ENCODE measurements at places on chromosomes 1 and 21.

GRCh38 chr1:179090522-179090921, 8.7 kb downstream of the TOR3A start:
- DNase-seq: peak; percentile 50

DNA sequence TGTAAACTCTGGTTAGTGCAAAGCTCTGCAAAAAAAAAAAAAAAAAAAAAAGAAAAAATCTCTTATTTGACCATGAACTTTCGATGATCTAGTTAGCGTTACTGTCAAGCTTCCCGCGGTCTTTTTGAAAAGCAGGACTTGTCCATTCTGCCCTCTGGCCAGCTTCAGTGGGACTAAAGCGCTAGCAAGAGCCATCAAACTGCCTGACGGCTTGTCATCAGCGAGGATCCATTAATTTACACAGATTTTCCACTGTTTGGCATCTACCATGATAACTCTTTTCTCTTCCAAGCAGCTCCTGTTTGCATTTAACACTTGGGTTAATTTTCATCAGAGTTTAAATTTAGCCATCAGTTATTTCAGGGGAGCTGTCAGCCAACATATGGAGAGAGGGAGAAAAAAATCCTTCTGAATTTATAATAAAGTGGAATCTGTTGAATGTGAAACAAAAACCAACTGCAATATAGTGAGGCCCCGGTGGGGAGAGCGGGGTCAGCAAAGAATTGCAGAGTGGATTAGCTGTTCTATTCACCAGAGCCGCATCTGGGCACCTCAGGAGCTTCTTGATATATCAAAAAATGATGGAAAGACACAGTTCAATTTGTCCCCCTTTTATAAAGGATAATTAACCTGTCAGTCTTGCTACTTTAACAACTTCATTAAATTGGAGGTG, 298.2 kb downstream of the SPATA17 start:
- no peak for DNase-seq

- no peak for DNase-seq
These were observed 1.7 kb downstream of the EPHA2 start for GRCh38 chr1:16153999-16154673.

GRCh38 chr1:226793620-226794276, 54.7 kb upstream of the ITPKB start:
- DNase-seq: no peak

GRCh38 chr21:42684109-42684916, 30.9 kb downstream of the PDE9A start:
- no peak for DNase-seq

DNA sequence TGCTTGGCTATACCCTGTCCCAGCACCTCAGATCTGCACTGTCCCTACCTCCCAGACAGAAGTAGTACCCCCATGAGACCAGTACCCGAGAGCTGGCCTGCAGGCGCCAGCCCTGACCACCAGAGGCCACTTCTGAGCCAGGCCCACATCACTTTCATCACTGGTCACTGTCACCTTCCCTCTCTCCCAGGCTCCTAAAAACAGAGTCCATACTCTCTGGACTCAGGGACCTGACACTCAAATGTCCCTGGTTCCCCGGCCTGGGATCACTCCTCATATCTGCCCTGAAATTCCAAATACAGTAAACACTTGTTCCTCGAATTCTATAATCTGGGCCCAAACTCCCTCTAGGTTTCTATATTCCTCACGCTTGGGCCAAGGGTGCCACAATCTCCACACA, 18.7 kb downstream of the TMEM53 start:
- DNase-seq: peak; percentile 29

- peak; percentile 95 for DNase-seq
These were observed 72.2 kb upstream of the SLC25A33 start for GRCh38 chr1:9466780-9467758.

DNA sequence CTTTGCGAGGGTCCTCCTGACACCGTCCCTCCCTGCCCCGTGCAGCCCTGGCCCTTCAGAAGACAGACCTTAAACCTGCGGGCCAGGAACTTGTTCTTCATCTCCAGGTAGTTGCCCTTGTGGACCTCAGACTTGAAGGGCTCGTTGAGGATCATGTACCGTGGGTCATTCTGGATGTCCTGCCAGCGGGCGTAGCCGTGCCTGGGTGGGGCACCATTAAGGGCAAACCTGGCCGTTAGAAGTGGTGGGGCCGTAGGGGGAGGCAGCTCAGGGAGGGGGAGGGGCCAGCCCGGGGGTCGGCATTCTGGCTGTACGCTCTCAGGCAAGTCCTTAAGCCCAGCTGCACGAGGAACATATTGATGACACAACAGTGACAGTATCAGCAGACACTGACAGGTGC, 64.6 kb downstream of the KCNAB2 start:
- DNase-seq: no peak

- DNase-seq: peak; percentile 37
These were observed 23.8 kb downstream of the SEC16B start for GRCh38 chr1:177945943-177946650.

GRCh38 chr1:118298397-118298796, 113.4 kb upstream of the SPAG17 start:
- DNase-seq: no peak

GRCh38 chr1:12095452-12096263, 32.6 kb downstream of the TNFRSF8 start:
- DNase-seq: no peak

DNA sequence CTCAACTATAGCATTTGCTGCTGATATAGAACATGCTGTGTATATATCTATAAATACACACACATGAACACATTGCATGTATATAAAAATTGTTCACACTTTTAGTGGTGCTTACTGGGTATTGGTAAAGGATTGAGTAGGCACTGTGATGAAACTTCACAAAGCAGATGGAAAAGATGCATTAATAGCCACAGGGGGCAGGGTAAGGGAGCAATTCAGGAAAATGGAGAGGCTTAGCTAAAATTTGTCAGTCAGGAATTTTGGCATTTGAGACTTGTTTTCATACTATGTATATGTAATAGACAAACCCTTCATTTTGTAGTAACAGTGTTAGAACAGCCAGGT, 633 bp upstream of the PPFIA4 start:
- DNase-seq: no peak

- no peak for DNase-seq
These were observed 53.1 kb upstream of the PPP2R5A start for GRCh38 chr1:212232090-212232489.

- DNase-seq: no peak
These were observed 69.0 kb downstream of the MAGI3 start for GRCh38 chr1:113459279-113459678.

DNA sequence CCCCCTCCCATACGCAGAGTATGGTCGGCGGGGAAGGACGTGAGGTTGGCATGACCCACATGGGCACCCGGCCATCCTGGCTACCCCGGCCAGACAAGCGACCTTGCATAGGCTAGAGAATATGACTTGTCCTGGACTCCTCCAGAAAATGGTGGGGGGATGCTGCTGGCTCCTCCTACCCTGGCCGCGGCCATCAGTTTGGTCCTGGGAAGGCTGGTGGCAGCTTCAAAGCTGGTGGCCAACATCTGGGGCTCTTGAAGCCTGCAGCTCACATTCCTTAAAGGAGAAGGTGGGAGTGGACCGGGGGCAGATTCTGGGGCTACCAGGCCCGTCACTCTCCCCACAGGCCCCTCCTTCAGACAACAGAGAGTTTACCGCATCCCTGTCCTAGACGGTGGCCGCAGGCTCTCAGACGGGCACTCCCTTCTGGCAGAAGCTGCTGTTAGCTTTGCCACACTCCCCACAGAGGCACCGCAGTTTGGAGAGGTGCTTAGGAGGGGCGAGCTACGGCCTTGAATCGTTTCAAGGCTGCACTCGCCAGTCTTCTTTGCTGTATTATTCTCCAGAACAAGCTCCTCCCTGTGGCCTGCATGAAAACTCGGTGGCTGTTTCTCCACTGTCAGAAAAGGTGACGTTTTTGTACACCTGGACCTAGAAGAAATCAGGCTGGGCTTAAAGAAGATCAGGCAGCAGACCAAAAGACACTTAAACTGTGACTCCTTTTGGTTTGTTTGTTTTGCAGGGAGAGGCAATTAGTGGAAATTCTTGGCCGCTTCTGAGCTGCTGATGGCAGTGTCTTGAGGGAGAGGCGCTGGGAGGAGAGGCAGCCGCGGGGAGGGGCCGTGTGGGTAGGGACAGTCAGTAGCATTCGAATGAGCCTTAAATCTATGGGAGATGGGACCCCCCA, 68.0 kb downstream of the RUNX3 start:
- no peak for DNase-seq

- no peak for DNase-seq
These were observed 7.8 kb downstream of the TTC39A start for GRCh38 chr1:51322417-51323101.

DNA sequence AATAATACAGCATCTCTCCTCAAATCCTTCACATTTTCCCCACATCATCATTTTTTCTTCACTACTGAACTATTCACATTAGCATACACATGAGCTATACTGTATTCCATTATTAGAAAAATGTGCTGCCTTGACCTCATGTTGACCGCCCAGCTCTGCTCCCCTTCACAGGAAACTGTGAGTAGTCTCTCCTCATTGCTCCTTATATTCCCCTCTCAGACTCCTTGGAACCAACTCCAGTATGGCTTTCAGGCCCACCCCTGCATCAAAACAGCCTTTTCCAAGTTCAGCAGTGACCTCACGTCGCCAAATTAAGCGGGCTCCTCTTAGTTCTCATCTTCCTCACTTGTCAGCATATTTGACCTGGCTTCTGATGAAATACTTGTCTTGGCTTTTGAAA, 59.2 kb upstream of the SPAG17 start:
- DNase-seq: no peak

DNA sequence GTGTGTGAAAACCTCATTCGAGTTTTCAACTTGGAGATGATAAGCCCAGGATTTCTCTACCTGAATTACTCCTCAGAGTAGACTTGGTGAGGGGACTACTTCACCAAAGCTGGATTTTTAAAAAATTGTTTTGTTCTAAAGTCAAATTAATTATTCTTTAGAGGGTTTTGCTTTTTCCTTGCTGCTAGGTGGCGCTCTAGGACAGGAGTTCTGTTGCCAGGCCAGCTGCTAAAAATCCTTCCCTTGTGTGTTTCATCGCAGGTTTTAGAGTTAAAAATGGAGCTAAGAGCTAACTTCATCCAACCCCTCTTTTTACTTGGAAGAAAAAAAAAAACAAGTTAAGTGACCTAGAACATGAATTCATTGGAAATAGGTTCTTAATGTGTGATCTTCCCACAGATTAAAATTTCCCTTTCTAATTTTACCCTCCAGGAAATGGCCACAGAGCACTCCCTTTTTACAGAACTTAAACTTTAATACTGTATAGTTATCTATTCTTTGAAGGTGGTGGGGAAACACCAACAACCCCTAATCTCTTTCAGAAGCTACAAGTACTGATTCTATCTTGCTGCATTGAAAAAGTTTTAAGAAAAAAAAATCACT, 36.7 kb upstream of the FAM163A start:
- DNase-seq: peak; percentile 64

DNA sequence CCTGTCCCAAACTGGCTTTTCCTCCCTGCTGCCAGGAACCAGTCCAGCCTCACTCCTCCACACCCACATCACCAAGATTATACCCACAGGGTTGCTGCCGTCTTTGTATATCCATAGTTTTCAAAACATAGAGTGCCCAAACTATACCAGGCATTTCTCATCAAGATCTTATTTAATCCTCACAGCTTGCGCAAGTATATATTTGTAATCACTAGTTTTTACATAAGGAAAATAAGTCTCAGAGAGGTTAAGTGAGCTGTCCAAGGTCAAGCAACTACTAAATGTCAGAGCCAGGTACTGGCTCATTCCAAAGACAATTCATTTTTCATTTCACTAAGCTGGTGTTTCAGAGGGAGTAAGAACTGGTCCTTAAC, 34.9 kb upstream of the ZNF362 start:
- DNase-seq: no peak

DNA sequence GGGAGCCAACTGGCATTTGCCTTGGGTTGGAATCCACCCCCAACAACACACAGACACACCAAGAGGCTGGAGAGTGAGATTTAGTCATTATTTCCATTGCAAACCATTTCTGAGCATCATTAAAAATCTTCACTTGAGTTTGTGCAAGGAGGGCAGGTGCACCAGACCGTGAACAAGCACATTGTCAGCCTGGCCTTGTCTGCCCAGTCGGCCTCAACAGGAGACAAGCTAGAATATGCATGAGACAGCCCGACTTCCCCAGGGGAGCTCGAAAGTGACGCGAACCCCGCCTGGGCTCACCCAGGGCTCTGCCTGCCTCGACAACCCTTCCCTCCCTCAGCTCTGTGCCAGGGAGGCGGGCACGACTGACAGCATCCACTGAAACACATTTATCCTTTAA, 15.4 kb upstream of the GUCA2B start:
- no peak for DNase-seq

- peak; percentile 82 for DNase-seq
These were observed 67.4 kb downstream of the ARHGEF10L start for GRCh38 chr1:17606826-17607440.

DNA sequence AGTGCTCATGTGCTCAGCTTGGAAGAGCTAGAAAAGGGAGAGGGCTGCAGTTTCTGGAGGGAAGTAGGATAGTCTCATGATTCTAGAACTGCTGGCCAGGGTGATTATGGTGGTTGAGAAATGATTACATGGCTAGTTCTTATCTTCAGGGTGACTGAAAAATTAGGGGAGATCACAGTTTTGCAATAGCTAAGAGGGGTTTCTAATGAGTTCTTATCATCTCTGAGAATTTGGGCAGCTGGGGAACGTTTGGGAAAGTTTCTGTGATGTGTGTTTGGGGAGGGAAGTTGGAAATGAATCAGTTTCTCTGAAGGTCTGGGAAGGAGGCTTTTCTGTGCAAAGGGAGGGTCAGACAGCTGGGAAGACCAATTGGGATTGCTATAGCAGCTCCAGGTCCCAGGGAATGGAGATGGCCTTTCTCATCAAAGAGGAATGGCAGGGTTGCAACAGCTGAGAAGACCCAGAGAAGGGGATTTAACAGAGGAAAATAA, 7.6 kb upstream of the RHOU start:
- DNase-seq: peak; percentile 47
